ENCODE measurements at places on chromosomes 7 and 10.

DNA sequence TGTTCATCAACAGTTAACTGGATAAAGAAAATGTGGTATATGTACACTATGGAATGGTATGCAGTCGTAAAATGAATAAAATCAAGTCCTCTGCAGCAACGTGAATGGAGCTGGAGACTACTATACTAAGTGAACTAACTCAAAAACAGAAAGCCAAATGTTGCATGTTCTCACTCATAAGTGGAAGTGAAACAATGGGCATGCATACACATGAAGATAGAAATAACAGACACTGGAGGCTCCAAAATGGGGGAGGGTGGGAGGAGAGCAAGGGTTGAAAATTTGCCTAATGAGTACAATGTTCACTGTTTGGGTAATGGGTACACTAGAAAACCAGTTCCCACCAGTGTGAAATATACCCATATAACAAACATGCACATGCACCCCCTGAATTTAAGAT, 179.5 kb downstream of the ZWINT start:
- no peak for DNase-seq

- no peak for DNase-seq
Measured at GRCh38 chr7:102287981-102288278, 1.3 kb downstream of the SH2B2 start.

GRCh38 chr10:78903341-78903940, 165.3 kb upstream of the ZMIZ1 start:
- no peak for DNase-seq

DNA sequence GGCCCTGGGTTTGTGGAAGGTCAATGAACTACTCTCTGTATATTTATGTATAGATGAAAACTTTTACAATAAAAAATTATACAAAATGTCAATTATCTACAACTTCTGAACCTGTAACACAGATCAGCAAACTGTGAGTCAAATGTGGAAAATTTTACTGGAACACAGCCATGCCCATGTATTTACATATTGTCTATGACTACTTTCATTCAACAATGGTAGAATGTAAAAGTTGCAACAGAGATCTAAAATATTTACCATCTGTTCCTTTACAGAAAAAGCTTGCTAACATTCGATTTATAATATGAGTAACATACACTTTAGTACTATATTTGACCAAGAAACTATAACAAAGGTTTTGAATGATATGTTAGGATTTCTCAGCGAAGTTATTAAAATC, 481.6 kb downstream of the PARD3 start:
- no peak for DNase-seq

GRCh38 chr10:124722798-124723783, 21.1 kb downstream of the FAM53B start:
- no peak for DNase-seq

GRCh38 chr7:5203183-5203537, 13.1 kb downstream of the WIPI2 start:
- no peak for DNase-seq

- DNase-seq, result no peak
Measured at GRCh38 chr10:11080564-11080984, 62.9 kb downstream of the CELF2 start.

- DNase-seq, result no peak
Measured at GRCh38 chr7:158357106-158357897, 230.3 kb downstream of the PTPRN2 start.

GRCh38 chr7:5679813-5680473, 101.5 kb downstream of the RNF216 start:
- DNase-seq, result no peak

DNA sequence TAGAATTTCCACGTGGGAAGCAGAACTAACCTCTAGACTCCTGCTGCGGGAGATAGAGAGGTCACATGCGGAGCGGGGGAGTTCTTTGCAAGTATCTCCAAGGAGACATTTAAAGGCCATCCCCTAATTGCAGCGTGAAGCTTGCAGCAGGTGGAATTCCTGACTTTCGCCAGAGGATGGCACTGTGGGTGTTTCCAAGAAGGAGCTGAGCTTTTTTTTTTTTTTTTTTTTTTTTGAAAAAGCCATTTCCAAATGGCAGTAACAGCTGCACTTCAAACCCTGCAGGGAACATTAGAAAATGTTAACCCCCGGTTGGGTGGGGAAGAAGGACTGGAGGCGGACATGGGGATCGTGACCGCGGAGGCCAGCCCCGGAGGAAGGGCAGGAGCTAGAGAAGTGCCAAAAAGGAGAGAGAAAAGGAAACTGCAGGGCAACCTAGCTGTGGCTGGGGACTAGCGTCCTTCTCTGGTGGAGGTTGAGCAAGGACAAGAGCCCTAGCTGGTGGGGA, 487.7 kb downstream of the TYW1 start:
- DNase-seq, result no peak

DNA sequence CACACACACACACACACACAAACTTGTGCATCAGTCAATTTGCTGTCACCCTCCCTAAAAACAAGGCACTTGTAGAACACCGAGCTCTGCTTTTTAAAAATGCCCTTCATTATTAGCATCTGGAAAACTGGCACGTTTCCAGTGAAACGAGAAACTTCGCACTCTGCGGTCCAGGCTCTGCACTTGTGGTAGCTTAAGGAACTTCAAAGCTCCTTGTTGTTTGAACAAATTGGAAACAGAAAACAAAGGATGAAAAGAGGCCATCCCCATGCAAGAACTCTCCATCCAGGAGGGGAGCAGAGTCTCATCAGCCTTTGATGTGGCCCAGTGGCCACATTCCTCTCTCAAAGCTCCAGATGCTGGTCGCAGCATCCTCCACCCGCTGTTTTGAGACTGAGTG, 105.1 kb downstream of the C10orf90 start:
- DNase-seq, result no peak

DNA sequence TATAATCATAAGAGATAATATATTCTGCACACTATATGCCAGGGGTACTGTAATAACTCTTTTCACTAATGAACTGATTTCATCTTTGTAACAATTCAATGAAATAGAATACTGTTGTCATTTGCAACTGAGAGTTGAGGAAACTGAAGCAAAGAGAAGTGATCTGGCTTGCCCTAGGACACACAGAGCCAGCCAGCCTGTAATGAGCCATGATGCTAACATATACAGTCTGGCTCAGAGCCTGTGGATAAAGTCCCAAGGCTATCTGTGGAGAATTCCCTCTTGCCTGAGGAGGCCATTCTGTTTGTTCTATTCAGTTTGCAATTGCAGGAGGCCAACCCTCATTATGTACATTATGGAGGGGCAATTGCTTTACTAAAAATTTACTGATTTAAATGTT, 241.3 kb downstream of the CXCL12 start:
- no peak for DNase-seq

DNA sequence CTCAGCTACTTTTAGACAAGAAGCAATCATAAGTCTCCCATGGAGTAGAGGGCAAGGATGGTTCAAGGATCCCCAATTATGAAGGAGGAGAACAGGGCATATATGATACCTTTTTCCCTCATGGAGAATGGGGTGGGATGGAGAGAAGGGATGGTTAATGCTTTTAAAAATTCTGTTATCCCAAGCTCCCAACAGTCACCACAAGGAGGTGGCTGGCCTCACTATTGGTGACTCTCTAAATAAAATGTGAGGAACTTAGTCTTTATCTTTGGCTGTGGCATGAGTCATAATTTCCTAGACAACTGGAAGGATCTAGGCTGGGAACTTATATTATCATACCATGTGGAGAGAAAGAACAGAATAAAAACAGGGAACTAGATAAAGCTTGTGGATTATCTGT, 297.0 kb downstream of the PHTF2 start:
- no peak for DNase-seq

DNA sequence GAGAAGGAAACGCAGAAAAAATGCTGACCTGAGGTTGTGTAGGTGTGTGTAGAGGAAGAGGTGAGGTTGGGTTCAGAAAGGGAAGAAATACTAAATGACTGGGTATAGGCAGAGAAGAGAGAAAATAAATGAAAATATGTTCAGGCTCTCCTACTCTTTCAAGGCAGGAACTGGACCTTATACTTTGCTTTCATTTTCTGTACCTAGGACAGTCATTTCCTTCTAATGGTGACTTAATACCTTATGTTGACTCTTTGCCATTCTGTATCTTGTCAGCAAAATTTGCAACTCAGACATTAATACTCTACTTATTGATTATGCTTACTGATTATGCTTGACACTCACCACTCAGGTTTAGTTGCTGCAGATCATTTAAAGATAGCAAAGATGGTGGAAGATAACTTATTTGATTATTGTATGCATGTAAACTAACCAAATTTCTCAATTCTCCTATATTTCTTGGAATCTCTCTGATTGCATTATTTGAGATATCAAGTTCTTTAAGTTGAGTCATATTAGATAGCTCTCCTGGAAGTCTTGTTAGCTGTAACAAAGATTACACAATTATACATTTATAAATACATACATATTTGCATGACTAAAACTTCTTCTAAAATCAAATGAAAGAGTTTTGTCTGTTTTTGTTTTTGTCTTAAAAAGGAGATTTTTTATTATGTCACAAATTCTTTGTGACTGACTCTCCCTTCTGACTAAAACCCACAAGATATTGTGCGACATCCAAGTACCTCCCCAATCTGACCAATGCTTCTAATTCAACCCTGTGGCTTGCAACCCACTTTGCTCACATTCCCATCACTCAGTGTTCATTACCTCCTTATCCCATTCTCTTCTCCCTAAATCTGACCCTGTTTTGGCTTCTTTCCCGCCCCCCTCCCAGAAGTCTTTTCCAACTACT, 20.0 kb downstream of the LRRD1 start:
- no peak for DNase-seq

DNA sequence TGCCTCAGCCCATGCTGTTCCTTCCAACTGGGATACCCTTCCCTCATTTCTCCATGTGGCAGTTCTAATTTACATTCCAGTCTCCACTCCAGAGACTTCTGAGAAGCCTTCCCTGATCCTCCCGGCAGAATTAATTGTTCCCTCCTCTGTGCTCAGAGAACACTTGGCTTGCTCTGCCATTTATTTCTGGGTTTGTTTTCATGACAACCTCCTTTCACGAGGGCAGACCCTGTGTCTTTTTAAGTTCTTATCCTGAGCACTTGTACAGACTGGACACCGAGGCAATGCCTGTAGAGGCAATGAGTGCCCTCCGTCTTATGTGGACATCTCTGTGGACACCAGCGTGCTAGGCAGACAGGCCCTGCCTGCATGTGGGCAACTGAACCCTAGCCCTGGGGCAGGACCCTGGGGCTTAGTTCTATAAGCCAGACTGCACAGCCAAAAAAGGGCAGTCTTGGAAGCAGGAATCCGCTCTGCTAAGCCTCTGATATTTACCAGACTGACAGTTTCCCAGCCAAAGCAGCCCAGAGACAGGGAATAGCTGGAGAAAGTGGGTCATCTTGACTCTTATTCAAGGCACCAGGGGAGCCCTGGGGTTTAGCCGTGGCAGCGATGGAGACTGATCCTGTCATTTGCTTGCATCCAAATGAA, 474.0 kb downstream of the RPS24 start:
- no peak for DNase-seq

DNA sequence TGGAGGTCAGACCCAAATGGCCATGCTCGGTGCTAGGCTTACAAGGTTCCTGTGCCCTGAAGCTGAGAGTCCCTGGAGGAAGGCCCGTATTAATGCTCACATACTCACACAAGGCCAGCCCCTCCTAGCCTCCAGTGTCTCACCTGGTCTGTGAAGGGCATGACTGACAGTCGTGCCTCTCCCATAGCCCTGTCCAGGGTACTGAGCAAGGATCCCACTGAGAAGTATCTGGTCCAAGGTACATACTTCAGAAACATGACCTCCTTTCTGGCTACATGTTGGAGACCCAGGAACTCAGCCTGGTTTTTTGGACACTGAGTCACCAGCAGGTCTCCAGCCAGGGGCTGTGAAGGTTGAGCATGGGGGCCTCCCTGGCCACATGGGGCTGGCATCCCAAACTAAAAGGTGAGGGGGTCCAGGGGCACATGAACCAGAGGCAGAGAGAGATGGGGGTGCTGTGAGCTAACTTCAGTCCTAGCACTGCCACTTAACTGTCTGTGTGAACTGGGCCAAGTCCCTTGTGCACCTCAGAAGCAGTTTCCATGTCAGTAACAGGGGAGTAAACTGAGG, 17.6 kb upstream of the RASGEF1A start:
- no peak for DNase-seq

- DNase-seq, result peak; percentile 28
Measured at GRCh38 chr10:63464402-63465292, 1.1 kb downstream of the JMJD1C start.

- no peak for DNase-seq
Measured at GRCh38 chr7:1941464-1942242, 271.6 kb downstream of the ELFN1 start.

DNA sequence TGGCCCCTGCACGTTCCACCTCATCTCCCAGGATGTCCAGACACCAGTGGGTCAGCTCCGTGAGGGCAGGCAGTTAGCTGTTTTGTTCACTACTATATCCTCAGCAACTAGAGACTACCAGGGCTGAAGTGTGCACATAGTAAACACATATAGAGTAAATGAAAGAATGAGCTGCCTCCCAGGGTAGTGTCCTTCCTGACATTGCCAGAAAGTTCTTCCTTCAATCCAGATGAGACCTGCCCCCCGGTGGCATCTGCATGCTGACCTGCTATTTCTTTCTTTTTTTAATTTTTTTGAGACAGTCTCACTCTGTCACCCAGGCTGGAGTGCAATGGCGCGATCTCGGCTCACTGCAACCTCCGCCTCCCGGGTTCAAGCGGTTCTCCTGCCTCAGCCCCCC, 14.0 kb upstream of the ARPC1A start:
- DNase-seq, result no peak
